ENCODE measurements at places on chromosomes 1 and 21.

- no peak for DNase-seq
These were observed 59.0 kb upstream of the EFHD2 start for GRCh38 chr1:15350551-15351200.

DNA sequence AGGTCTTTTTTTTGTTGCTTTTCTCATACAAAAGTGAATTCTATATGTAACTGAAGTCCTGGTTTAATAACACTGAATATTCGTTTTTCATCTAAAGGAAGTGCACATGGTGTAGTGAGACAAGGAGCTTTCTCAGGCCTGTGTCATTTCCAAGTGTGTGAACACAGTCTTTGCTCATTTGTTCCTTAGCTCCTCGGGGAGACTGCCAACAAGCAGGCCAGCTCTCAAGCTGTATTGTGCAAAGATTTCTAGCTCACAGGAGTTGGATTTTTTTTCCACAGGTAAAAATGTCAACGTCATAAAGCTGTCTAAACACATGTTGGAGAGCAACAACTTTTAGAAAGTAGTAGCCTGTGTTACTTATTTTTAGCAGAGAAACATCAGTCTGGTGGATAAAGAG lies 87.8 kb upstream of the S1PR1 start:
- DNase-seq = no peak

DNA sequence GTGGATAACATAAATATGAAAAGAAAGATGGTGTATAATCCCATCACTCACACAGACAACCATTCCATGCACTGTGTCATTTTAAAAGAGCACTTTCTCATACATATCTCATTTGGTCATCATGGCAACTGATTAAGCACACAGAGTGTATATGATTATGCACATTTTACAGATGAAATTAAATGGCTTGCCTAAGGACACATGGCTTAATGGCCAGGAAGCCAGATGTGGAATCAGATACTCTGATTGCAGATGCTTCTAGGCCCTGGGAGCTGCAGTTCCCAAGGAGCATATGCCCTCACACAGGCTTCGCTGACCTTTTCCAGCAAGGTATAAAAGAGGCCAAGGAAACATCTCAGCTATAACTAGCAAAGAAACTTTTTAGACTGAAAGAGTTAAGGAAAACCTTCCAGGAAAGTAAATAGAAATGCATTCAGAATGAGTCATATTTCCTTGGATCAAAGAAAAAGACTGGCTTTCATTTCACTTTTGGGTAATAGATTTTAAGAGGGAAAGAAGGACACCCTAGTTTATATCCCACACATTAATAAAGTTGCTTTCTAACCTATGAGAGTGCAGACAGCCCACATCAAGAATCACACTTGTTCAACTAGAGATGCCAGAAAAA lies 19.6 kb upstream of the FAM89A start:
- no peak for DNase-seq

DNA sequence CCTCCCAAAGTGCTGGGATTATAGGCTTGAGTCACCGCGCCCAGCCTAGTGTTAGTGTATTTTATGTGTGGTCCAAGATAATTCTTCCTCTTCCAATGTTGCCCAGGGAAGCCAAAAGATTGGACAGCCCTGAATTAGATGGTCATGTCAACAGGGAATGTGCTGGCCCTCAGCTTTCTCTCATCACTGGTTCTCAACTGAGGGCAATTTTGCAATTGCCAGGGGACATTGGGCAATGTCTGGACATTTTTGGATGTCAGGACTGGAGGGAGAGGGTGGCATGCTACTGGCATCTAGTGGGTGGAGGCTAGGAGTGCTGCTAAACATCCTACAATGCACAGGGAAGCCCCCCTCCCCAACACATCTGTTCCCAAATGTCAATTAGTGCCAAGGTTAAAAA lies 95.0 kb downstream of the LAMC2 start:
- no peak for DNase-seq

- no peak for DNase-seq
These were observed 20.5 kb downstream of the KIAA0319L start for GRCh38 chr1:35536556-35537162.

DNA sequence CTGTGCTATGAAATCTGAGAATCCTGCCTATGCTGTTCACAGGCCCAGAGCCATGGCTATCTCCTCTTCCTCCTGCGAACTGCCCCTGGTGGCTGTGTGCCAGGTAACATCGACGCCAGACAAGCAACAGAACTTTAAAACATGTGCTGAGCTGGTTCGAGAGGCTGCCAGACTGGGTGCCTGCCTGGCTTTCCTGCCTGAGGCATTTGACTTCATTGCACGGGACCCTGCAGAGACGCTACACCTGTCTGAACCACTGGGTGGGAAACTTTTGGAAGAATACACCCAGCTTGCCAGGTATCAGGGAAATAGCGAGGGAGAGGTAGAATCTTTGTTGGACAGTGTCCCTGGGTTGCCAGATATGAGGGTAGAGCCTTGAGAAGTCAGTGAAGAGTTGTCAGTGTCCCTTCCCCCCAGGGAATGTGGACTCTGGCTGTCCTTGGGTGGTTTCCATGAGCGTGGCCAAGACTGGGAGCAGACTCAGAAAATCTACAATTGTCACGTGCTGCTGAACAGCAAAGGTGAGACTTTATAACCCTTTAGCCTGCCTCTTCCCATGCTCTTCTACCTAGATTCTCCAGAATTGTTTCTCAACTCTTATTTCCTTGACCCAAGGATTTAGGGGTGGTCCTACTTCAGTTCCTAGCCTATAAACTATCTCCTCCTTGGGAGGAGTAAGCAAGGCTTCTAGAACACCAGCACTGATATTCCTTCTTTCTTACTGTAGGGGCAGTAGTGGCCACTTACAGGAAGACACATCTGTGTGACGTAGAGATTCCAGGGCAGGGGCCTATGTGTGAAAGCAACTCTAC lies 1.4 kb downstream of the NIT1 start:
- peak; percentile 27 for DNase-seq

- DNase-seq = no peak
These were observed 24.3 kb downstream of the PER3 start for GRCh38 chr1:7808253-7808844.

- no peak for DNase-seq
These were observed 7.9 kb downstream of the LURAP1 start for GRCh38 chr1:46211051-46211450.

GRCh38 chr21:46429754-46430681 lies 28.7 kb upstream of the DIP2A start:
- no peak for DNase-seq

DNA sequence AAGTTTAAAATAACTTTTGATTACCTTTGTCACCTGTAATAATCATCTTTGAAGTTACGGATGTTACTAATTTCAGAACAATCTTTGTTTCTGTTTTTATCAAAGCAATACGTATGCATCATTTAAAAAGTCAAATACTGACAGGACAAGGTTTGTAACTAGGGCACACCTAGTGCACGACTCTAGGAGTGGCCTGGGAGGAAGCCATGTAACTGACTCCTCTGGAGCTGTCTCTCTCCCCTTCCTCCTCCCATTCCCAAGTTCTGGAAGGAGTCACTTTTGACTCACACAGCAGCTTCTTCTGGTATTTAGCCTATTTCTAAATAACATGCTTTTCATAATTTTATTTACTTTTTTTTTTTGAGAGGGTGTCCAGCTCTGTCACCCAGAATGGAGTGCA lies 11.8 kb upstream of the RAP1GAP start:
- no peak for DNase-seq

Measured in stimulated activated CD8-positive, alpha-beta memory T cell treated with anti-CD3 and anti-CD28 coated beads, Interleukin-7, amount 100 ng/mL, for 1 hour (primary cell).